ENCODE measurements at places on chromosomes 7 and 10.
A peak's percentile ranks its signal among the peaks of the same experiment; 100 is the strongest.

DNA sequence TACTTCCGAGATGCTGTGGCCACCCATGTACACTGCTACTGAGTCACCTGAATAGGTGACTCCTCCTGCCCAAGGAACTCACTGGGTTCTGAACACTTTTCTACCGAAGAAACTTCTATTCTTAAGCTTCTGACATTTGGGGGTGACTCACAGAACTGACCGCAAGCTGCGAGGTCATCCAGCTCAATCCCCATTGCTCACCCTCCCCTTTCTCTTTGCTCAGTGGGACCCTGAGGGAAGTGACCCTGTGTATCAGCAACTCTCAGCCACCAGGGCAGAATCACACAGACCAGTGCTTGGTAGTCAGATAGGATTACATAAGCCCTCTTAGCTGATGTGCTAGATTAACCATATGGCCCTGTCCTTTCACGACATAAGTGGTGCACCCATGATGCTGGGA lies 46.3 kb downstream of the INSYN2A start:
- DNase-seq, result no peak

GRCh38 chr10:125756196-125756595 lies 19.4 kb downstream of the MMP21 start:
- DNase-seq, result no peak

- DNase-seq, result no peak
These were observed 155.4 kb upstream of the ITGB1 start for GRCh38 chr10:33113466-33113865.

DNA sequence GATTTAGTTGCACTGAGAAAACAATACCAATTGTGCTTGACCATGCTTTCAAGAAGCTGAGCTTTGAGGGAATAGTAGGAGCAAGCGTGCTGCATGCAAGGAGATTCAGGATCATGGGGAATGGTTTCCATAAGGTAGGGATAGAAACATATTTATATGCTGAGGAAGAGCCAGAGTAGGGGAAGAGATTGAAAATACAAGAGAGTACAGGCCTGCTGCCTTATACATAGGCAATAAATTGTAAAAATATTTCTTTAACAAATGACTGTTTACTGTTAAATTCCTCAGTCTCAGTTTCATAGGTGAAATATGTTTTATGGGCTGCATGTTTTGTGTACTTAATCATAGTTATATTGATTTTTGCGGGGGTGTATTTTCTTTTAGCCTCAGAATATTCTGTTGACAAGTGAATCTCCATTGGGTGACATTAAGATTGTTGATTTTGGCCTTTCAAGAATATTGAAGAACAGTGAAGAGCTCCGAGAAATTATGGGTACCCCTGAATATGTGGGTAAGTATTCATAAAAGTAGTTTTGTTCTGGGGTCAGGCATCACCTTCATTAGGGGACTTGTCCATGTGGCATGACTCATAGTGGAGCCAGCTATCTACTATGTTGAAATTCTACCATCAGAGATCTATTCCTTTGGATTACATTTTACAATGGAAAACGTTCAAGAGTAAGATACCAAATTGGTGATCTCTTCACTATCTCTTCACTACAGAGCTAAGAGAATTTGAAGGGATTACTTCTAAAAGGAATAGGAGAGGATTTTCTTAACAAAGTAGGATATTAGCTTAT lies 36.5 kb downstream of the STK17A start:
- DNase-seq, result no peak

DNA sequence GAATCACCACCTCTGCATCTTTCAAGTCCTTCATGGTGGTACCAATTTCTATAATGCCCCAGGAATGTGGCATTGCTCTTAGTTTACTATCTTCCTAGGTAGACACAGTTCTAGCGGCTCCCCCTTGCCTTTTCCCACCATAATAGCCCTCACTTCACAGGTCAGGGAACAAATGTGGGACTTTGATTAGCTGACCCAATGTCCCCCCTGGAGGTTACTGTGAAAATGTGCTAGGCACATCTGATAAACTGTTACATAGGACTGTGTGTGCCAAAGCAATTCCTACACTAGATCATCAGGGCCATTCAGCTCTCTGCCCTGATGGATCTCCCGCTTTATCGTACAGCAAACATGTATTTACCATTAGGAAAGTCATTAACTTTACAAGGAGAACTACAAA lies 94.0 kb downstream of the TWIST1 start:
- DNase-seq, result no peak

DNA sequence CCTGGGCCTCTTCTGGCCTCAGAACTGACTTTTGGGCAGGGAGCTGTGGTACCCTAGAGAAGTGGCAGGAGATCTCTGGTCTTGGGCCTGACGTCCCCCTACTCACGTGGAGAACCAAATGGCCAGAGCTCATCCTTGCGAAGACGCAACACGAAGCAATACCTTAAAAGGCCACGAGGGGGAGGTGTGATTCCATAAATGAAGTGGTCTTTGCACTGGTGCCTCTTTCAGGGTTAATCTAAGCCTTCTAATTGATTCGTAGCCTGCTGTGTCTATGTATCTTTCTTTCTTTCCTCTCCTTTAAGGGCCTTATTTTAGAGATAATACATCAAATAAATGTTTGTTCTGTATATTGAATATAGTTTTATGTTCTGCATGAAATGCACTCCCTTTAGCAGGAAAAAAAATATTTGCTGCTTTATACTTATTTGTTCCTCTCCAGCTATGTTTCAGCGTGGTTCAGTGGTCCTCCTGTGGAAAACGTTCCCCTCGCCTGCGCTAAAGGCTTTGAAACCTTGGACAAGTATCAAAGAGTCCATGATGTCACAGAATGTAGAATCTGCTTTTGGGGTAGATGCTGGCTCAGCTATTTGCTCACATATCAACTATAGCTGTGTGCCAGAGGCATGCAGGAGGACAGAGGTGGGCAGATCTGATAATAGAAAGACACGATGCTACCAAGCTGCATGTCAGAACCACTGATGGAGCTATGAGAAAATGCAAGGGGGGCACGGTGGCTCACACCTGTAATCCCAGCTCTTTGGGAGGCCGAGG lies 41.0 kb downstream of the STRA8 start:
- peak; percentile 94 for DNase-seq

- DNase-seq, result no peak
These were observed 73.7 kb upstream of the PPIF start for GRCh38 chr10:79273604-79274003.

- DNase-seq, result no peak
These were observed 292.9 kb downstream of the FZD1 start for GRCh38 chr7:91556956-91557650.

DNA sequence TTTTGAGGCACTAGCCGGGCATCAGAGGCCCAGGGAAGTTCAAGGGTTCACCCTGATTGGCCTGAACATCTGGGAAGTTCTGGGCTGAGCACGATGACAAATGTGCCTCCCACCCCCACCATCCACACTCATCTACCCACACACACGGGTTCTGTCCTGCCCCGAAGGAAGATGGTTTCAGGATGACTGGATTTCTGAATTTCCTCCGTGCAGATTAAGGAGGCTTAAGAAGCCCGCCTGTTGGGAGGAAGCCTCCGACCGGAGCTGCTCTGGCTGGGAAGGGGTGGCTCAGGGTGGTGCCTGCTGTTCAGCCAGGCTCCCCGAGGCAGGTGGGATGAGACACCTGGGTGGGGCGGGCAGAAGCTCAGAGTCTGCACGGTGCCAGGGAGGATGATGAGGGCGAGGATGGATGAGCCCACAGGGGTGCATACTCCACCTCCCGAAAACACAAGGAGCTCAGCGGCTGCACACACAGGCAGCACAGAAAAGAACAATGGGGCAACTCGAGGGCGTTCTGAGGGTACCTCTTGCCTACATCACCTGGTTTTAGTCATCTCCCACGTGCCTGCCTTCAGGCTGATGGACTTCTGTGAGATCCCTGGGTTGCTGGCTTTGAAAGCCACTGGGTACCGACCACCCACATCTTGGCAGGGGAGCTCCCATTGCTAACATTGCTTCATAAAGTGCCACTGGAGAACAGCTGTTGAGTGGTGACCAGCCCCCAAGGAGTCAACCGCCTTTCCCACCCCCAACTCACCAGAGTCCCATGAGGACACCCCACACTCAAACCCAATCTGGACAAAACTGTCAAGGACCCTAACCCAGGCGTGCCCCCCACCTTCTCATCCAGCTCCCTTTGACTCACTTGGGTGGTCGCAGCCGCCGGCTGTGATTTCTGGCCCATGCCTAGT lies 41.2 kb downstream of the CALML3 start:
- peak; percentile 36 for DNase-seq

DNA sequence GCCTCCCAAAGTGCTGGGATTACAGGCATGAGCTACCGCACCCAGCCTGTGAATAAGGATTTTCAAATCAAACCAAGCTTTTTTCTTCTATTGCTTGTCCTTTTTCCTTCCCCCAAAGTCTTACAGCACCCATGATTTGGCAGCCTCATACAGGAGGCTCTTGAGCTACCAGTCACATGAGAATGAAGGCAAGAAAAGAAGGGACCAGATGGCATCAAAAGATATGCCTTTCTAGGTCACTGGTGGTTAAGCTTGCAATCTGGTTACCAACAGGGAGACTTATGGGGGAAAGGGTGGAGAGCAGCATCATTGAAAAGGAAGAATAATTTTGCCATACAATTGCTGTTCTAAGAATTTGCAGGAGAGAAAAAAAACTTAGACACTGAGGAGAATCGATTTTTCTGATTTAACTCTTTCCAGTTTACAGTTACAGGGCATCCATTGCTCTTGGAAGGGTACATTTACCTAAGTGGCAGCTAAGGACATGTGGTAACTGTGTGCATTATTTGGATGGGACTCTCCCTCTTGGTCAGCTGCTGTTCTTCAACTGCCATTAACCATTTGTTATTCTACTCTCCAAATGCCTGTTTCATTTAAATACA lies 29.5 kb downstream of the SMNDC1 start:
- DNase-seq, result no peak

- DNase-seq, result no peak
These were observed 34.2 kb upstream of the IGFBP3 start for GRCh38 chr7:45955286-45955685.

- no peak for DNase-seq
These were observed 24.5 kb downstream of the ADRB1 start for GRCh38 chr10:114068054-114068707.

GRCh38 chr10:8037199-8037801 lies 17.2 kb upstream of the GATA3 start:
- DNase-seq, result peak; percentile 61

GRCh38 chr10:11293332-11293731 lies 275.7 kb downstream of the CELF2 start:
- no peak for DNase-seq

- peak; percentile 72 for DNase-seq
These were observed 1.3 kb downstream of the ZNRF2 start for GRCh38 chr7:30285536-30286284.

GRCh38 chr10:128007056-128007455 lies 100.2 kb downstream of the PTPRE start:
- no peak for DNase-seq

DNA sequence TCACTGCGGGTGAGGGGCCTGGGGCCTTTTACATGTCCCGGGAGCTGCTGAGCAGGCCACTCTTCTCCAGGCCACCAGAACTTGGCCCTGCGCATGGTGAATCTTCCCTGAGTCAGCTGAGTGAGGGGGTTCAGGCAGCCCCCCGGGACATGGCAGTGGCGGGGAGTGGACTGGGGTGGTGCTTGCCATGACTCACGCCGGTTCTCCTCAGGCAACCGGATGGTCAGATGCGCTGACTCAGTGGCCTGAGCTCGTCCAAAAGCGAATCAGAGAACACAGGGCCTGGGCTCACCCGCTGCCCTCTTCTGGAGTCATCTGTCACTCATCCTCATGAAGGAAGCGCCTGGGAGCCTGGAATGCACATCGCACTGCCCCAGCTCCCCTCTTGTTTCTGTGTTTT lies 33.5 kb downstream of the HTRA1 start:
- no peak for DNase-seq

- DNase-seq, result no peak
These were observed 377 bp upstream of the POLR1F start for GRCh38 chr7:19709249-19709578.

DNA sequence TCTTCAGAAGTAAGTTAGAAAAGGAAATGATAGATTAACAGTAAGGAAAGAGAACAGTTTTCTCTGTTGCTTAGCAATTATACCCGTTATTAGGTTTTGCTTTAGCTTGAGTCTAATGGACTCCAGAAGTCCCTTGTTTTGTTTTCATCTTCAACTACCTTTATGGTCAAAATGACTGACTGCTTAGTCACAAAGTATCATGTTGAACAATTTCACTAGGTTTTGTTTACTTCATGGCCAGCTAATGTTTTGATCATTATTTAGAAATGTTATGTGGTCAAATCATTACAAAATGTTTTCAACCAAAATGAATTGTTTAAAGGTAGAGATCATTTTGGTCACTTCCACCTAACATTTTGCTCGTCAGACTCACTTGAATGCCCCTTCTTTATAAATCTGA lies 1.9 kb downstream of the UBN2 start:
- no peak for DNase-seq

All from endodermal cell (in vitro differentiated cells).